ENCODE measurements at places on chromosomes 3 and 15.

GRCh38 chr15:101100593-101101442 lies 151.0 kb downstream of the CHSY1 start:
- no peak for DNase-seq

- DNase-seq: no peak
Observed at GRCh38 chr3:155519078-155519477, 225.6 kb upstream of the STRIT1 start.

DNA sequence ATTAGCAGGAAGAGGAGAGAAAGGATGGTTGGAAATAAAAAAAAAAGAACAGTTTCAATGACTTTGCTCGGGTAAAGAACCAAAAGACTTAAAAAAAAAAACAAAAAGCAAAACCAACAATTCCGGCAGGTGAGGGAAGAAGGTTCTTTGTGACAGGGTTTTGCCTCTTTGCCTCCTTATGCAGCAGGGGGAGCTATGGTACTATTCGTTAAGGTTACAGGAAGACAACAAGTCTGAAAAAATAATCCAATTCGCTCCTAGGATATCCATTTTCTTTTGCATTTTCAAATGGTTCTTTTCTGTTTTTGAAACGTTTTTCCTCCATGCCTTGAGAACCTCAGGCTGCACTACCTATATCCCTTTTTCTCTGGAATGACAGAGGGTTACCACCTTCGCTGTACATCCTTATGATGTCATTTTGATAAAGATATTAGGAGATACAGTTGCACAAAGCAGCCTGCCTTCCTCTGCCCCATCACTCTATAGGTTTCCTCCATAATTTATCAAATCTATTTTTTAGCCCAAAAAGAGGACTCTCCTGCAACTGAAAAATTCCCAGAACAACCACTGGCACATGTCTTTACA lies 55.0 kb downstream of the CFAP20DC start:
- DNase-seq: peak; percentile 24

DNA sequence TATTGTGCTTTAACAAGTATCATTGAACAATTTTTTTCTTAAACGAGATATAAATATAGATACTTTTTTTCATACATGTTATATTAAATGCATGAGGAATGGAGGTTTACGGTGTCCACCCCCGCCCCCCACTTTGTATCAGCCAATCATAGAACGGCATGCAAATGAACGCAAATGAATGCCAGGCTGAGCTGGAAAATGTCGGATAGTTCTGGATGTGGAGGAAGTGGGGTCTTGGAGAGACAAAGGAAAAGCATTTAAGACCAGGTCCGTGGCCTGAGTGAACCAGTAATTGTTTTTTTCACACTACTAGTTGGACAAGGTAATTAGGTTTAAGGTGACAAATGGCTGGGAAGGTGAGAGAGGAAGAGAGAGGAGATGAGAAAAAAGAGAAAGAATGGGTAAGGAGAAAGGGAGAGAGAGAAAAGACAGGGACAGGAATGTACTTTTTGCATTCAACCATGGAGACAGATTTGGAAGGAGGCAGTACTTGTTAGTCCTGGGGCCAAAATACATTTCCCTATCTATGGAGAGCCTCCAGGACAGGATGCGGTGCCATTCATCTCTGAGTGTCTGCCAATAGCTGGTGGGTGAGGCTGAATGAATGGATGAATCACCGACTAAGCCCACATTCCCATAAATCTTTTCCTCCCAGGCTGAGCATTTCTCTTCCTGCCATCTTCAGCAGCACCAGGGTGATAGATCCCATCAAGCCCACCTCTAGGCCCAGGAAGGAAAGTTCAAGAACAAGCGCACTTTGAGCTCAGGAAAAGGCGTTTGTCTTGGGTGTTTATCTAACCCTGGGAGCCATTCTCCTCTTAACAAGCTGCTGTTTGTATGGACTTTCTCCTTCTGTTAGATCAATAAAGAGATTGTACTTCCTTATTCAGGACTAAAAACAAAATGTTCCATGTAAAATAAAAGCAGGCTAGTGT lies 1.4 kb upstream of the RAD18 start:
- DNase-seq: no peak

DNA sequence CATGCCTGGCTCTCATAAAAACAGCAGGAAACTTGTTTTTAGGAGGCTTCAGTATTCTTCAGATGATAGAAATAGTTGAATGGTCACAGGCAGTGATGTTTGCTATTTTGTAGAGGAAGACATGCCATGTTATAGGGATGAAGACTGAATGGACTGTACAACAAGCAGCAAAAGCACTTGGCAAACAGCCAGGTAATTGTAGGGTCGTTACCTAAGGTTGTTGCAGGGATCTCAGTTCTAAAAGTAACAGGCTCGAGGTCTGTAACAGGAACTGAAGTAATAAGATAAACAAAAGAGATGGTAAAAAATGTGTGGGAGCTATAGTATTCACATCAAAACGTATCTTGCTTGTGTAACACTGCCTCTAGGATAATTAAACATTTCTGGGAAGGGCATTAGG lies 116.3 kb downstream of the TFG start:
- no peak for DNase-seq

DNA sequence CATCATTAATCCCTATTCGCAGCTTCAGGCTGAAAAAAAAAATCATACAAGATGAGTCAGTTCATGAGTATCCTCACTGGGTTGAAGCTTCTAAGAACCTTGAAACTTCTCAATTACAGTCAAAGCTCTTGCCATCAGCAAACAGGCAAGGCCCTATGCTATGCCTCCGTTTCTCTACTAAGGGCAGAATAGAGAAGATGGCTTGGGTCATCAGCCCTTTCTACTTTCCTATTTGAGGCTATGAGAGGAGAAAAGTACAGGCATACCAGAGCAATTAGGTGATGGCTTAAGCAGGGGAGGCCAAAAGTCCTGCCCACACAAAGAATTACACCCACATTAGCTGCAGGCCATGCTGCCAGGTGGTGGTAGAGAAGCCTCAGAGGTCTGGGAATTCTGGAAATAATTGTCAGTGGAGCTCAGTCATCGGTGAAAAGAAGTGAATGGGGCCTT lies 89.0 kb downstream of the MRPL46 start:
- no peak for DNase-seq

GRCh38 chr3:47856669-47857068 lies 53.7 kb downstream of the DHX30 start:
- DNase-seq: no peak

- no peak for DNase-seq
Observed at GRCh38 chr15:92383519-92384324, 10.0 kb upstream of the ST8SIA2 start.

DNA sequence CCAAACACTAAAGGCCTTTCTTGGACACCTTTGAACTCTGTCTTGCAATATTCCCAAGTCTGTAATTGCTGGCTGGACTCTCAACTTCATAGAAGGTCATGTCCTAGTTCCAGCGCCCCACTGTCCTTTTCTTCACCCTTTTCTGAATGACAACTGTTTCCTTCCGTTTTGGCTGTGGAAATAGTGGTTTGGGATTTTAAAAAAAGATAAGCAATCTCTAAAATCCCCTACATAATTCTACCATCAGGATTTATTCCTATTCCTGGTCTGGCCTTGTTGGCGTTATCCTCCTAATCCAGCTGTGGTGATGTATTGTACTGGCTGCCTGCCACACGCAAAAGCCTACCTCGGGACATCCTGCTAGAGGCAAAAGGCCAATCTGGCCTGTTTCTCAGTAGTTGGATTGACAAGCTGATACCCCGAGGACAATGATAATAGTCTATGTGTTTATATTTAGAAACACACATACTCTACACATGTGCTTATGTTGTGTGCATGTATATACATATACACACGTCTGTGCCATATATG lies 440.3 kb upstream of the DPH6 start:
- no peak for DNase-seq

DNA sequence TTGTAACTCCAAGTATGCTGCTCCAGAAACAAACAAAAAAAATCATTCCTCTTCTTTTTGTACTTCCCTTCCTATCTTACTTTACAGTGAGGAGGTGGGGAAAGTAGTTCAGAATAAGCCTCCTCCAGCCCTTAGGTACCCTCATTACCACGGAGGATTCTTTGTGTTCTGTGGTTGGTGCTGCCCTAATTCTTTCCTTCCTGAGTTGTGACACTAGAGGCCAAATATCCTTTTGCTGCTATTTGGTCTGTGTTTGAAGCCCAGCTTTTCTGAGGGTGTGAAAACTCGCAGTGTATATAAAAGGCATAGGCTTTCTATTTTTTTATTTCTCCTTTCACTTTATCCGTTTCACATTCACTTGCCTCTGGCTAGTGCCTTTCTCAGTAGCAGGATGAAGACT lies 98.2 kb downstream of the HHLA2 start:
- DNase-seq: no peak

DNA sequence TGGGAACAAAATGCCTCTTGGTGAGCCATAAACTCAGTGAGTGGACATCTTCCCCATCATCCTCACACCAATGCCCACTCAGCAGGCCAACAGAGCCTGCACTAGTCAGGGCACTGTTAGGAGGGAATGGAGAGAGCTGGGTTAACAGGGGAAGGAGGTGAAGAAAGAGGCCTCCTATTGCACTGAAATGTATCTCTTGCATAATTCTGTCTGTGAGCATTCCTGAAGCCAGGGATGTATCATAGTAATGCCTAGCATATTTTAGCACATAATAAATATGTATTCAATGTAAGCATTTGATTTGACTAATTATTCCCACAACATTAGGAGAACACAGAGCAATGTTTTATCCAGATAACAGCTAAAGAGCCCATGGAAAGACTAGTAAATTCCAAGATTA lies 81.2 kb downstream of the ANO10 start:
- DNase-seq: peak; percentile 8

- peak; percentile 94 for DNase-seq
Observed at GRCh38 chr3:58526515-58526957, 10.5 kb downstream of the ACOX2 start.

GRCh38 chr15:101488300-101489164 lies 975 bp downstream of the PCSK6 start:
- DNase-seq: no peak

- DNase-seq: no peak
Observed at GRCh38 chr15:62104401-62104800, 37.6 kb downstream of the C2CD4A start.

DNA sequence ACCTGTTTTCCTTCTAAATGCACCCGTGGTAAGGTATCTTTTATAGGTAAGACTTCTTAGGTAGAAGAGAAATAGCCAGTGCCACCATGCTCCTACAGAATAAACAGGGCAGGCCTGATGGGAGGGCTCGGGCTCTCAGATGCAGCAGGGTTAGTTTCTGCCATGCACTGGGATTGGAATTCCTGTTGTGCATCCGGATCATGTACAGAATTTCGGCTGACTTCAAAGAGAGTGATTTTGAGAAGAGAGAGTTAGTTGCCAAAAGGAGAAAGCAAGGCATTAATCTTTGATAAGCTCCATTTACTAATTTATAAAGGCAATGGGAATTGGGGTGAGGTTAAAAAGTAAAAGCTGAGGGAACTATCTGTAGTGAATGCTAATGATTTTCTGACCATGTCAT lies 211.2 kb downstream of the WDR72 start:
- DNase-seq: no peak
